ENCODE measurements at places on chromosomes 4 and X. TPM values are rescaled to one million over a fixed set of nuclear protein-coding genes. Genes with fewer than 3 reads are reported as not detected.

DNA sequence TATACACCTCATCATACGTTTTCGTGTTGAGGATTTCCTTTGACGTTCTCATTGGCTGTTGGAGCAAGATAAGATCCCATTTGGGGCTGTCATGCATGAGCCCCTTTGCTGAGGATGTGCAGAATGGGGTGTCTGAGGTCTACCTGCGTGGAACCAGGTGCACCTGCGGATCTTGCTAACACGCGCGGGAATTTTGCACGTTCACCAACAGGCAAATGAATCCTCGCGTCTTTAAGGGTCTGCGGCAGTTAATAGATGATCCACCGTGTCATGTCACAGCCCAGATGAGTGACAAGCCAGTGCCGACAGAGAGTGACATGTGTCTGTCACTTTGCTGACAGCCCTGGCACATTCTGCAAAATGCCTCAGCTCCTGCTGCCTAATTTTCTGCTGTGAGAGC is 56.3 kb upstream of the SHOX start:
- H3K27me3 ChIP-seq: no peaks in the 10 kb centered on the region
- no peaks in the 10 kb centered on the region for H3K4me1 ChIP-seq
- no peak overlapping the region for H3K4me3 ChIP-seq
- DNase-seq: no peak
- H3K36me3 ChIP-seq: no peaks in the 10 kb centered on the region

The RHOH gene
- total RNA-seq: 6.9 TPM

The FAM199X gene
- 8.3 TPM for total RNA-seq

DNA sequence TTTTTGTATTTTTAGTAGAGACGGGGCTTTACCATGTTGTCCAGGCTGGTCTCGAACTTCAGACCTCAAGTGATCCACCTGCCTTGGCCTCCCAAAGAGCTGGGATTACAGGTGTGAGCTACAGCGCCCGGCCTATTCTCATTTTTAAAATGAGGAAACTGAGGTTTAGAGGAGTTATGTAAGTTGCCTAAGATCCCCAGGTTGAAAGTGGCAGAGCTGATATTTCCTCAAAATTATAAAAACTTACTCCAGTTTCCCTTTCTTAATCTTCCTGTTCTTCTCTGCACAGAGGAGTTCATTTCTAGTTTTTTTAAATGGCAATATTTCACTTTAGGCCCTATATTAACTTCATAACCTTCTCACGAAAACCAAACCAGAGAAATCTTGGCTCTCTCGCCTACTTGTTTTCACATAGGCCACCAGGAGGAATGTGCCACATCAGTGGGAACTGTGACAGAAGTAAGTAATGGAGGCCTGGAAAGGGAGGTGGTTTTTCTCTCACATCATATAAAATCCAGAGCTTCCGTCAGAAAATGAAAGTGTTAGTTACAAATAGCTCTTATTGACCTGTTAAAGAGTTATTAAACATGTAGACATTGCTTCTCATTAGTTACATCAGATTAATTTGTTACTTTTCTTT is 16.1 kb upstream of the RS1 start:
- H3K27ac ChIP-seq: no peak overlapping the region
- no peak overlapping the region for H3K4me3 ChIP-seq
- H3K27me3 ChIP-seq: no peaks in the 10 kb centered on the region
- no peaks in the 10 kb centered on the region for H3K36me3 ChIP-seq
- H3K4me1 ChIP-seq: no peaks in the 10 kb centered on the region
- DNase-seq: no peak

GRCh38 chrX:23387550-23388184 is 53.0 kb downstream of the PTCHD1 start:
- no peak for DNase-seq
- H3K36me3 ChIP-seq: no peaks in the 10 kb centered on the region
- no peaks in the 10 kb centered on the region for H3K27me3 ChIP-seq

- no peaks in the 10 kb centered on the region for H3K4me1 ChIP-seq
- H3K4me3 ChIP-seq: no peak overlapping the region
- H3K36me3 ChIP-seq: no peaks in the 10 kb centered on the region
Measured at GRCh38 chr4:11182586-11183355, 245.9 kb downstream of the HS3ST1 start.

DNA sequence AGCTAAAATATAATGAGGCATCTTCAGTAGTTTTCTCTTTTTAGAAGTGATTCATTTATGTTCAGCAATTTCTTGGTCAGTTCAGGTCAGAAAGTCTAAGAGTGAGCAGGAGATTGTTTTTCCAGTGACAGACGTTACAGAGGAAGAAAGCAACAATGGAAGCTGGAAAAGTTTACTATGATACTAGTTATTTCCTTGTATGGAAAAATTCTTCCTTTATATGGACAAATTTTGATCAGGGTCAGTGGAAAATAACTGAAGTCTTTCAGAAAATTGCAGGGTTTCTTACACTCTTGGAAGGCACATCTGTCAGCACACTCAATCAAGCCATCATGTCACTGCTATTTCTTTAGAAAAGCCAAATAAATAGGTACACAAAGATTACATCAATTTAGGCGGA is 1120.7 kb downstream of the FAT4 start:
- H3K36me3 ChIP-seq: no peaks in the 10 kb centered on the region
- DNase-seq: no peak

DNA sequence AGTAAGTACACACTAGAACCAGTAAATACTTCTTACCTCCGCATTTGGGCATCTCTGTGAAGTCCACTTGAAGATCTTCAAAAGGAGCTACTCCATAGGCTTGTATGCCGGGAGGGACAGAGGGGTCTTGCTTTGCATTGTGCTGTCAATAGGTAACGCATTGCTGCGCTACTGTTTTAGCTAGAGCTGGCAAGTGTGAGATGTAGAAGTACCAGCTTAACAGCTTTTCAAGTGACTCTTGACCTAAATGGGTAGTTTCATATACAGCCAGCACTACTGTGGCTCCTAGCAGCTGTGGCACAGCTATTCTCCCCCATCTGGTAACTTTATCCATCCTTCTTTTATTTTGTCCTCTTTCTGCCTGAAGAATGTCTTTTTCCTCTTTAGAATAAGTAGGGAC is 205.3 kb upstream of the KLF8 start:
- no peaks in the 10 kb centered on the region for H3K36me3 ChIP-seq
- H3K27ac ChIP-seq: no peak overlapping the region
- H3K27me3 ChIP-seq: no peaks in the 10 kb centered on the region
- H3K4me1 ChIP-seq: no peaks in the 10 kb centered on the region
- DNase-seq: no peak

The NR3C2 gene
- total RNA-seq: 22.7 TPM

GRCh38 chr4:23058165-23058776 is 365.5 kb downstream of the GBA3 start:
- no peaks in the 10 kb centered on the region for H3K27me3 ChIP-seq
- no peaks in the 10 kb centered on the region for H3K36me3 ChIP-seq
- DNase-seq: no peak
- H3K4me3 ChIP-seq: no peak overlapping the region
- H3K27ac ChIP-seq: no peak overlapping the region
- H3K4me1 ChIP-seq: no peaks in the 10 kb centered on the region

DNA sequence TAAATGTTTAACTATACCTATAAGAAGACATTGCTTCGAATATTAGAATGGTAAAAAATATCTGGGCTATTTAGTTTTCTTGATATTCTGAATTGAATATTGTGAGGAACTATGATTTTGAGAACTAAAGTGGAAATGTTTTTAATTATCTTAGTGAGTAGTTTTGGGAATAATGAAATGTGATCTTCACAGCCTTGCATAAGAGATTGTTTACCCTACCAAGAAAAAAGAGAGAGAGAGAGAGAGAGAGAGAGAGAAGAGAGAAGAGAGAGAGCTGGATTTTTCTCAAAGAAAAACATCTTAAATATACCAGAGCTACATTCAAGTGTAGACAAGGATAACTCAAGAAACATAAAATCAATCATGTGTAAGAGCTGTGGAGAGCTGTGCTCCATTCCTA is 148.7 kb upstream of the MAD2L1 start:
- no peak overlapping the region for H3K4me3 ChIP-seq
- no peaks in the 10 kb centered on the region for H3K36me3 ChIP-seq
- H3K4me1 ChIP-seq: no peaks in the 10 kb centered on the region
- no peak for DNase-seq
- H3K27ac ChIP-seq: no peak overlapping the region
- no peaks in the 10 kb centered on the region for H3K27me3 ChIP-seq

DNA sequence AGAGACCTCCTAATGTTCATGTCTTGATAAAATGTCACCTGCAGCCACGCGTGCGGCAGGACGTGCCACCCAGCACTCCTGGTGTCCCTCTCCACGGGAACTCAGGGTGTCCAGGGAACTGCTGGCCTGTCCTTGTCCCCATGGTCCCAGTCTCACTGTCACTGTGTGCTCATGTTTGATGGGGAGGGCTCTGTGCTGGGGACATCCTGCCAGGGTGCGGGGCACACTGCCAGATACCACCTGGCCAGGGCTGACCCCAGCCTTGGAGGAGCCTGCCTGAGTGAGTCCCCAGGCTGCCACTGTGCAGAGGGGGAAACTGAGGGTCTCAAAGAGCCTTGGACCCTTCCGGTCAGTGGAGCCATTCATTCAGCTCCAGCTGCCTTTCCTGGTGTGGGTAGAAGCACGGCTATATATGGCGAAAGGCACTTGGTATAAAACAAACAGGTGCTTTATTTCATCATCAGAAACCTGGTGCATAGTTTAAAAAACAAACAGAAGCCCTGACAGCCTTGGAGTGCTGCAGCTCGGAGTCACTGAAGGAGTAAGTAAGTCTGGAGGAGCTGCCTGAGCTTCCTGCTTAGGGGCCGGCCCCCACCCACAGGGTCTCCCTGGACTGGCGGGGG is 33.0 kb downstream of the NOP14 start:
- peak overlapping the region; percentile 92 for H3K27ac ChIP-seq
- no peaks in the 10 kb centered on the region for H3K27me3 ChIP-seq
- H3K4me1 ChIP-seq: peaks cover 65% of the 10 kb centered on the region
- peak; percentile 74 for DNase-seq
- no peak overlapping the region for H3K4me3 ChIP-seq

The SSX1 gene
- total RNA-seq: not detected

DNA sequence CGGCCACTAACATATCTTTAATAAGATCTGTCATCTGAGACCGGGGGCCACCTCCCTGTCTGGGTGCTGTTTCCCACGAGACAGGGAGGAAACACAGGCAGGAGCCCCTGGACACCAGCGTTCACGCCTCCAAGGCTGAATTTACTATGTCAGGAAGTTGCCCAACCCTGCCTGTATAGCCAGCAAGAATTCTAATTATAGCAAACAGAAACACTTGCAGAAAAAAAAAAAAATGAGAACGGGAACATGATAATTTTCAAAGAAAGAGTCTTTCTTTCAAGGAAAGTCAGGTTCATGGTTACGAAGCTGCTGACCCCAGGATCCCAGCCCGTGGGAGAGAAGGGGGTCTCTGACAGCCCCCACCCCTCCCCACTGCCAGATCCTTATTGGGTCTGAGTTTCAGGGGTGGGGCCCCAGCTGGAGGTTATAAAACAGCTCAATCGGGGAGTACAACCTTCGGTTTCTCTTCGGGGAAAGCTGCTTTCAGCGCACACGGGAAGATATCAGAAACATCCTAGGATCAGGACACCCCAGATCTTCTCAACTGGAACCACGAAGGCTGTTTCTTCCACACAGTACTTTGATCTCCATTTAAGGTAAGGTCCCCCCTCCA is at the start of gene IL3RA:
Gene IL3RA (plus strand): TSS at position 455 of the 613 bp plus-strand sequence. CDS start 4,981 bp downstream, outside the sequence.
- DNase-seq: no peak
- H3K4me1 ChIP-seq: no peaks in the 10 kb centered on the region
- H3K36me3 ChIP-seq: no peaks in the 10 kb centered on the region
- H3K4me3 ChIP-seq: peak within 1 kb of the TSS; percentile 37
- peak within 1 kb of the TSS; percentile 79 for H3K27ac ChIP-seq

DNA sequence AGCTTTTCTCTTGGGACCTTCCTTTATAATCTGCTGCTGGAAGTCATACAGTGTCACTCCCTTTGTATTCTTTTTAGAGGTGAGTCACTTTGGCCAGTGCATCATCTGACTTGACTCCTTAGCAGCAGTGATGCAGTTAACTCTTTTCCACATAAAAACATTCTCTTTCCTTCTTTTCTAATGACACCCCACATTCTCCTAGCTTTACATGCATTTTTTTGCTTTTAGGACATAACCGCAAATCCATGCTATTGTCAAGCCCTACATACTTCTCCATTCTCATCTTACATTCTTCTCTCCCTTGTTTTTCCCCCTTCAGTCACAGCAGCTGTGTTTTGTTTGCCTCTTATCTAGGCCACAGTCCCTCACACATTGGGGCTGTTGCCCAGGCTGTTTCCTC is 55.1 kb downstream of the ZNF330 start:
- no peak overlapping the region for H3K4me3 ChIP-seq
- H3K27me3 ChIP-seq: no peaks in the 10 kb centered on the region
- no peak overlapping the region for H3K27ac ChIP-seq
- no peaks in the 10 kb centered on the region for H3K36me3 ChIP-seq
- H3K4me1 ChIP-seq: no peaks in the 10 kb centered on the region
- DNase-seq: no peak

- no peaks in the 10 kb centered on the region for H3K27me3 ChIP-seq
- no peak overlapping the region for H3K4me3 ChIP-seq
- H3K27ac ChIP-seq: no peak overlapping the region
- H3K4me1 ChIP-seq: no peaks in the 10 kb centered on the region
- DNase-seq: no peak
- H3K36me3 ChIP-seq: no peaks in the 10 kb centered on the region
Measured at GRCh38 chrX:102892103-102892502, 45.0 kb upstream of the RAB40AL start.

DNA sequence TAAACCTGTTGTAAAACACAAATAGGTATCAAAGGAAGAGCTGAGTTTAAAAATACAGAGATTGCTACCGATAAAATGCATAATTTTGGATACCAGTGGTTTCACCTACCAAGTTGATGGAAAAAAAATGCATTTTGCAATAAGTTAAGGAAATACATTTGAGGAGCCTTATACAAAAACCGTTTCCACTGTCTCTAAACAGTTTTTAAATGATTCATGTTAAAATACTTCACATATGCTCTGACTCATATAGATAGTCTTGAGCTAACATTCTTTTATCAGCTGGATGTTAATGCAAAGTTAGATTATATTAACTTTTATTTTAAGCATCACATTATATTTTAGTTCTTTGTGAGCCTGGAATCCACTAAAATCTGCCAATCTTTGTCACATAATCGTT is 50.6 kb upstream of the ANKRD17 start:
- no peak overlapping the region for H3K4me3 ChIP-seq
- no peaks in the 10 kb centered on the region for H3K4me1 ChIP-seq
- no peak overlapping the region for H3K27ac ChIP-seq
- no peak for DNase-seq

DNA sequence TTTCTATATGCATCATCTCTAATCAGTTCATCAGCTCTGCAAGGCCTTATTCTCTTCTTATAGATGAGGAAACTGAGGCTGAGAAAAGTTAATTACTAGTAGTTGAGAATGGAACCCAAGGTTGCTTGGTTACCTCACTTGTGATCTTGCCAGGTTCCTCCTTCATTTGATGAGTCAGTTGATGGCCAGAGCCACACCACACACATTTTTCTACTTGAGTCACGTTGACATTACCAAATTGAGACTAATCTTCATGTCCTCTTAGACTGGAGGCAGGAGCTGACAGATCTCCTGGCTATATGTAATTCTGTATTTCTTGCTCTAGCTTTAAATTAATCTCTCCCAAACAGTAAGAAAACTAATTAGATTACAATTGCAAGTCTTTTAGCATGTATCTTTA is 428.4 kb downstream of the AFF2 start:
- no peaks in the 10 kb centered on the region for H3K36me3 ChIP-seq
- H3K27me3 ChIP-seq: no peaks in the 10 kb centered on the region
- no peaks in the 10 kb centered on the region for H3K4me1 ChIP-seq
- H3K27ac ChIP-seq: no peak overlapping the region
- H3K4me3 ChIP-seq: no peak overlapping the region
